ENCODE measurements at places on chromosomes 7 and 10. TPM values are rescaled to one million over a fixed set of nuclear protein-coding genes. Genes with fewer than 3 reads are reported as not detected.

DNA sequence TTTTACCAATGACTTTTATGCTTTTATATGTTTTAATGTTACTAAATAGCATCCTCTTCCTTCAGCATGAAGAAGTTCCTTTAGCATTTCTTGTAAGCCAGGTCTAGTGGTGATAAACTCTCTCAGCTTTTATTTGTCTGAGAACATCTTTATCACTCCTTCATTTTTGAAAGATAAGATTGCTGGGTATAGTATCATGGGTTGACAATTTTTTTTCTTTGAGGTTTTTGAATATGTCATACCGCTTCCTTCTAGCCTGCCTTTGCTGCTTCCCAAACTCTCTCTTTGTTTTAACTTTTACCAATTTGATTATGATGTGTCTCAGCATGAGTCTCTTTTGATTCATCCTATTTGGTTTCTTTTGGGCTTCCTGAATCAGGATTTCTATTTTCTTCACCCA is 108.2 kb upstream of the KAT6B start:
- no peak for DNase-seq

DNA sequence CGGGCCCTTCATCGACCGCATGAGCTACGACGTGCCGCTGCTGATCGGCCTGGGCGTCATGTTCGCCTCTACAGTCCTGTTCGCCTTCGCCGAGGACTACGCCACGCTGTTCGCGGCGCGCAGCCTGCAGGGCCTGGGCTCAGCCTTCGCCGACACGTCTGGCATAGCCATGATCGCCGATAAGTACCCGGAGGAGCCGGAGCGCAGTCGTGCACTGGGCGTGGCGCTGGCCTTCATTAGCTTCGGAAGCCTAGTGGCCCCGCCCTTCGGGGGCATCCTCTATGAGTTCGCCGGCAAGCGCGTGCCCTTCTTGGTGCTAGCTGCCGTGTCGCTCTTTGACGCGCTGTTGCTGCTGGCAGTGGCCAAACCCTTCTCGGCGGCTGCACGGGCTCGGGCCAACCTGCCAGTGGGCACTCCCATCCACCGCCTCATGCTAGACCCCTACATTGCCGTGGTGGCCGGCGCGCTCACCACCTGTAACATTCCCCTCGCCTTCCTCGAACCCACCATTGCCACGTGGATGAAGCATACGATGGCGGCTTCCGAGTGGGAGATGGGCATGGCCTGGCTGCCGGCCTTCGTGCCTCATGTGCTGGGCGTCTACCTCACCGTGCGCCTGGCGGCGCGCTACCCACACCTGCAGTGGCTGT is 1.2 kb downstream of the SLC18A3 start:
- no peak for DNase-seq

DNA sequence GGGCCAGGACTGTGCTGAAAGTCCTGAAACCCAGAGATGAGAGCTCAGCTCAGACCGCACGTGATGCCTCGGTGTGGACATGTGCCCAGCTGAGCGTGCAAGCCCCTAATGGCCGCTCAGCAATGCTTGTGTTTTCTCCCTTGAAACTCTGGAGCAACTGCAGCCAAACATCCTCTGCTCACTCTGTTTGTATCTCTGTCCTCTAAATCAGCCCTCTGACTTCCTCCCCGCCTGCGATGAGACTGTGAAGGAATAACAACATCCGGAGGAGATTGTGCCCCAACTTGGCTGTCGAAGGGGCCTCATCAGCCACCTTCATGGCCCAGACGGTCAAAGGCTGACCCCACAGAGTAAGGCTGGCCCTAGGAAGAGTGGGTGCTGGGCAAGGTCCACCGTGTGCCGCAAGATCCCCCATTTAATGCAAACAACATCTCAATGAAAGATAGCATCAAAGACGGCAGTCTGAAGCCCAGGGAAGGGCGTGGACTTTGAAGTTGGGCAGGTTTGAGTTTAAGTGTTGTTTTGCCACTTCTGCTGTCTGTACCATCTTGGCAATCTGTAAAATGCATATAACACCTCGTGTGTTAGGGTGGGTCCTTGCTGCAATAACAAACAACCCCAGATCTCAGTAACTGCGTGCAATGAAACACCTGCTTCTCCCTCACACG is 39.9 kb downstream of the CALML3 start:
- DNase-seq: peak; percentile 48

- no peak for DNase-seq
Measured at GRCh38 chr7:108839076-108839475, 269.4 kb downstream of the DNAJB9 start.

- DNase-seq: no peak
Measured at GRCh38 chr7:99293650-99294049, 21.0 kb downstream of the MYH16 start.

GRCh38 chr10:62666275-62666674 is 138.2 kb upstream of the ADO start:
- no peak for DNase-seq

DNA sequence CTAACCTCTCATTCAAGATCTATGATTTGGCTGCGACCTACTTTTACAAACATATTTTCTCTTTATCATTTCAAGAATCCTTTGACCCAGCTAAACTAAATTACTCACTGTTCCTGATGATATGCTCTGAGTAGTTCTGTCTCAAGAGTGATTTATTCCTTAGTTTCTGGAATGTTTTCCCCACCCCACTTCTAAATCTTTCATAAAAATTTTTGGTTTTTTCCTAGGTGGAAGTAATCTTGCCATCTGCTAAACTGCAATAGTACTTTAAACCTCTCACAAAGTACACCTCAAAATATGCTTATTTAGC is 170.8 kb downstream of the DNAJC1 start:
- no peak for DNase-seq

DNA sequence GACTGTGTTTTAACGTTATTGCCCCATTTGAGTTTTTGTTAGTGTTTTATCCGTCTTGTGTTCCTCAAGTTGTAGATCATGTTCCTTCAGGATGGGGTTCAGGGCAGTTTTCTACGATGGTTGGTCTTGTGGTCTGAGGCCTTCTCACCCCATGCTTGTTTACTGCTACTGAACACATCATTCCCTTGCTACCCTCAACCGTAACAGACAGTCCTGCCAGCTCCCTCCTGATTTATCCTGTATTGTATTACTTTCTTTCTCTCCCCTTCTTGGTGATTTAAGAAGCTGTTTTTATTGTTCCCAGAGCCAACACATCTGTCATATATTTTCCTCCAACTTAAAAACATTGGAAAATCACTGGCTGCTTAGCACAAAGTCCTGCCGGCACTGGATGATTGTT is 719.8 kb downstream of the INHBA start:
- no peak for DNase-seq

GRCh38 chr10:78342827-78343653 is 309.4 kb downstream of the RPS24 start:
- DNase-seq: no peak

GRCh38 chr7:86914551-86914950 is 144.9 kb downstream of the ELAPOR2 start:
- DNase-seq: no peak

- no peak for DNase-seq
Measured at GRCh38 chr10:84469470-84469869, 141.1 kb downstream of the CCSER2 start.

GRCh38 chr10:122182308-122182707 is 88.8 kb upstream of the BTBD16 start:
- DNase-seq: no peak

- no peak for DNase-seq
Measured at GRCh38 chr10:44539178-44539577, 154.3 kb upstream of the CXCL12 start.

- DNase-seq: no peak
Measured at GRCh38 chr10:98295401-98295811, 27.4 kb upstream of the LOXL4 start.

DNA sequence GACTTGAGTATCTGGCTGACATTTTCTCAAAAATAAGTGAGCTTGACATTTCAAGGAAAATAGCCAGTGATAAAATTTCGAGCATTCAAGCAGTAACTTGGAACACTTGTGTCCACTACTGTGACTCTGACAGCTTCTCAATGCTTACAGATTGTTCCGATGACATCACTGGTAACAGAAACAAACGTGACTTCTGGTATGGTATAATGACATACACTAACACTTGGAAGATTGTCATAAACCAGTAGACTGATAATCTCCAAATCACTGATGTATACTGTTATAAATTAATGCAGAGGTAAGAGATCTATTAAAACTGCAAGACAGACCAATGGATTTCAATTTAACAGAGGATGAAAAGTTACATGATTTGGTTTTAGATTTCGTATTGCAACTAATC is 6.5 kb downstream of the MINDY3 start:
- DNase-seq: no peak

GRCh38 chr10:101570428-101571270 is 17.4 kb downstream of the POLL start:
- DNase-seq: no peak

- DNase-seq: no peak
Measured at GRCh38 chr10:77417806-77418640, 219.6 kb downstream of the KCNMA1 start.

GRCh38 chr7:108251700-108252099 is 121.5 kb upstream of the LAMB4 start:
- DNase-seq: no peak

DNA sequence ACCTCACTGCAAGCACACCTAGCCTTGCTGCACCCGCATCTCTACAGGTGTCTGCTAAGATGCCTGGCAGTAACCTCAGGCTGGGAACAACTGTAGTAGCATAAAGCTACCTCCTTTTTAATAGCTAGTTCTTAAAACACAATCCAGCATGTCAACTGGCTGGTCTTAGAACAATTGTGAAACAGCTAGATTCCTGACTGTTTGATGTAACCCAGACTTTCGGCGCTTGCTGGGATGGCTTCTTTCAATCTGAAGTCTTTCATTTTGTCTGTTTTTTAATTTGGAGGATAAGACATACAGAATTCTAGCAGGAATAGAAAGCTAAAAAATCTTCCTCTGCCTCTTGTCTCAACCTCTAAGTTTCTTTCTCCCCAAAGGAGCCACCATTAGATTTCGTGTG is 59.8 kb downstream of the GSDME start:
- DNase-seq: no peak

DNA sequence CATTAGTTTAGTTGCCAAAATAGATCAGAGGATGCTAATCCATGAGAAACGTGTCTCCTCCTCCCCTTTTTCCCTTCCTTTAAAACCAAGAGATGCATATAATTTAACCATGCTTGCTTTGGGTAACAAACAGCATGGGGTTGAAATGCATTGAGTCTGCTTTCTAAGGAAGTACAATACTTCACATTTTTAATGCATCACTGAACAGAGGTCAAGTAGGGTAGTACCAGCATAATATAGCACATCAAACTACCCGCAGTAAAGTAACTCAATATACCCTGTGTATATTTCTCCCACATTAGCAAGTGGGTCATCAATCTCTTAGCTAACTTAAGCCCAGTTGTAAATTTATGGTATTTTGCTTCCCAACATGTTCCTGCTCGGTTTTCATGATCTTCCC is 239.3 kb upstream of the SEMA3C start:
- no peak for DNase-seq

DNA sequence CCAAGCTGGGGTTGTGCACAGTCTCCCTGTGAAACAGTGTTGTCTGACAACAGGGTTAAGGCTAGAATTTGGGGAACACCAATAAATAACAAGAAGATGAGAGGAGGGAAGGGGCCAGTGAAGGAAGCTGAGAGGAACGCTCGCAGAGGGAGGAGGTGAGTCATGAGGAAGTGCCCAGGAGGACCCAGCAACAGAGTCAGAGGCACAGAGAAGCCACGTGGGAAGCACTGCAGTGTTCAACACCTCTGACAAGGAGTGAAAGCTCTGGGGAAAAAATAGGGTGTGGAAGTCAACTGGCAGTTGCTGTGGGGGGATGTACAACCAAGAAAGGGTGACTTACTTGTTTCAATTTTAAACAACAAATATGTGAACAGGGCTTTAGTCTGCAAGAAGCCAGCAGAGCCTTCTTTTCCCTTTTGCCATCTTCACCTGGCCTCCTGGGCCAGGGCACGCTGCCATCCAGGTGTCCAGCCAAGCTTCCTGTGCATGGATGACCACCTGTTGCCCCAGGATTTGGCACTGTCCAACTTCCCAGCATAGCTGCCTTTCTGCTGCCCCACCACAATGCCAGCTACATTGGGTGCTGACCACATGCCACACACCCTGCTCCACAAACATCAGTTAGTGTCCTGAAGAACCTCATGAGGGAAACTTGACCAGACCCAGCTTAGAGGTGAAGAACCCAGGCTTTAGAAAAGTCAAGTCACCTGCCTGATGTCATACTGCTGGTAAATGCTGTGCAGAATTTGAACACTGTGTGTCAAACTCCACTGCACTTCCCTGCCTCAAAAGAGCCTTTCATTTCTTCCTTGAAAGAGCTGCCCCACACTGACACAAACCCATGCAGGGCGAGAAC is 69.6 kb downstream of the ATXN7L1 start:
- DNase-seq: peak; percentile 90

DNA sequence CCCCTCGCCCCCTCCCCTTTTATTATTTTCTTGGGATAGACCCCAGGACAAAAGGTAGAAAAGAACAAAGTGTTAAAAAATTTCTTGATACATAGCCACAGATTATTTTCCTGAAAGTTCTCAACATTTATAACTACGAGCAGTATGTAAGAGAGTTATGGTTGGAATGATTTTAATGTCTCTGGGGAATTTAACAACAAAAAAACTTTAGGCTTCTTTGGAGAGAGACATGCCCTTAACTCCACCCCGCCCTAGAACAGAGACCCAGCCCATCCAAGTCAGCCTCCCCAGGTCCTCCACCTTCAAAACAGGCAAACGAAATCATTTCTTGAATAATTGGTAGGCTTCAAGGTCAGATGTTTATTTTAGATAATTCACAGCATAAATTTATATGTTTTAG is 97.1 kb downstream of the TCF7L2 start:
- DNase-seq: no peak

Gene SORBS1
- 0.93 TPM for total RNA-seq

Gene LRRD1
- total RNA-seq: not detected

Gene H2BK1
- not detected for total RNA-seq

Gene TUBAL3
- total RNA-seq: not detected

Gene KEL
- total RNA-seq: 0.52 TPM

Gene HECW1
- not detected for total RNA-seq

Gene PKD2L1
- not detected for total RNA-seq

Gene ZNF398
- 4.3 TPM for total RNA-seq

Gene COPG2
- total RNA-seq: 32.7 TPM

Gene NFKB2
- total RNA-seq: 345 TPM

Gene SPACDR
- total RNA-seq: 2.3 TPM

Gene GIMAP4
- 180 TPM for total RNA-seq
